ENCODE measurements at places on chromosomes 3 and 15. TPM values are rescaled to one million over a fixed set of nuclear protein-coding genes. Genes with fewer than 3 reads are reported as not detected.

POC1A gene
- 3.8 TPM for total RNA-seq

CLDN18 gene
- total RNA-seq: not detected

TRPM1 gene
- total RNA-seq: not detected

SAMMSON gene
- total RNA-seq: not detected

IMPG2 gene
- total RNA-seq: 0.14 TPM

CCDC13 gene
- total RNA-seq: 1.1 TPM

NR1D2 gene
- 27.4 TPM for total RNA-seq

BCHE gene
- total RNA-seq: 0.28 TPM

CFAP20DC gene
- 1.6 TPM for total RNA-seq

TJP1 gene
- 47.9 TPM for total RNA-seq

EFHB gene
- total RNA-seq: 0.28 TPM

SMAD6 gene
- total RNA-seq: 31.3 TPM

PLA2G4D gene
- total RNA-seq: not detected

AGBL1 gene
- not detected for total RNA-seq

CPLX3 gene
- not detected for total RNA-seq

COMMD4 gene
- 66.2 TPM for total RNA-seq

CSPG5 gene
- 0.18 TPM for total RNA-seq

TMCO5A gene
- not detected for total RNA-seq
